Activated T-helper 1 cell treated with anti-CD3 and anti-CD28 coated beads, Interleukin-12 subunit alpha, Interleukin-12 subunit beta, Interleukin-2, Interleukin-4 antibody, amounts not matched to agents 30 ng/mL and 10 ng/mL and 1 ng/mL, durations not matched to agents 14 hours and 24 hours and 36 hours (primary cell): ENCODE measurements at places on chromosomes 5 and 9.

DNA sequence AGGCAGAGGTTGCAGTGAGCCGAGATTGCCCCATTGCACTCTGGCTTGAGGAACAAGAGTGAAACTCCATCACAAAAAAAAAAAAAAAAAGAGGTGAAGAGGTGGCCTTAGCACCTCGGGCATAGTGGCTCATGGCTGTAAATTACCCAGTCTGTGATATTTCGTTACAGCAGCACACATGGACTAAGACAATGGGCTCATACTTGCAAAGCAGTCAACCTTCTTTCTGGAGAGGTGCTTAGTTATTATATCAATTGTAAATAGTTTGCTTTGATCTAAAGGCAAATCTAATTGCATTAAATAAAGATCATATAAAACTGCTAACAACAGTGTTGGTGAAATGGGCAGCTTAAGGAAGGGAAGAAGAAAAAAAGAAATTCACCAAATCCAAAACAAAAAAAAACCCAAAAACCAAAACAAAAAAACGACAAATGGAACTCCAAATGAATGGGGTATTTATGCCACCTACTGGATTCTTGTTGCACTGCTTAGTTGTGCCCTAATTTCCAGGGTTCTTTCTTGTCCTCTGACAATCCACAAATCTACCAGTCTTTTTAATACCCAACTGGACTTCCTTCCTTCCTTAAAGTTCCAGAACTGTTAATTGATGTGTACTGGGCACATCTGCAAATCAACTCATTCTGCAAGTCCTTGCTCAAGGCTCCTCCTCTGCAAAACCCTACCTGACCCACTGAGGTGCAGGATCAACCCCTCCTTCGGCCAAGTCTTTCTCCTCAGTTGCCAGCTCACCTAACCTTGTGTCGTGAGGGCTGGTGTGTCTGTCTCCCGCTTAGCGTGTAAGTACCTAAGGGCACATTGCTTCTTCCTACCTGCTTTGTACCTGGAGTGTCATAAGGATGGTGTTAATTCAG lies 35.0 kb upstream of the DMRT1 start:
- DNase-seq = no peak

- no peak for DNase-seq
Observed at GRCh38 chr5:172944741-172945140, 14.5 kb upstream of the RPL26L1 start.

- peak; percentile 63 for DNase-seq
Observed at GRCh38 chr9:33159777-33160127, 7.4 kb downstream of the B4GALT1 start.

- no peak for DNase-seq
Observed at GRCh38 chr5:97101189-97101910, 41.1 kb downstream of the LIX1 start.

GRCh38 chr9:108383796-108384195 lies 472.0 kb downstream of the ACTL7B start:
- DNase-seq = no peak

DNA sequence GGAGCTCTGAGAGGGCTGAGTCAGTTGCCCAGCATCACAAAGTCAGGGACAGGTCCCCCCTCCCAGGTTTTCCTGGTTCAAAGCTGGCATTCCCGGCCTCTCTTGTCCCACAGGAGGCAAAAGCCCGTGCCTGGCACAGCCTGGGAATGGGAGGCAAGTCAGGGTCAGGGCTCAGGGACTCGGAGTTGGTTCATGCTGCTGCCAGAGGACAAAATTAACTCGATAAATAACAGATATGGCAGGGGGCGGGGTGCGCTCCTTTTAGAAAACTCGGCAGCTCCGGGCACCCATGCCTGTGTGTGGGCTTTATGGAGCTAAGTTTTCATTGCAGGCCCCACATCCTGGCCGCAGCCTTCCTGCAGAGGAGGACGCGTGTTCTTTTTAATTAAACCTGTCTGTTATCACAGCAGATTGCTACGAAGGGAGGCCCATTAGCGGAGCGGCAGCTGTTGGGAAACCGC lies 62.8 kb upstream of the LMX1B start:
- no peak for DNase-seq

DNA sequence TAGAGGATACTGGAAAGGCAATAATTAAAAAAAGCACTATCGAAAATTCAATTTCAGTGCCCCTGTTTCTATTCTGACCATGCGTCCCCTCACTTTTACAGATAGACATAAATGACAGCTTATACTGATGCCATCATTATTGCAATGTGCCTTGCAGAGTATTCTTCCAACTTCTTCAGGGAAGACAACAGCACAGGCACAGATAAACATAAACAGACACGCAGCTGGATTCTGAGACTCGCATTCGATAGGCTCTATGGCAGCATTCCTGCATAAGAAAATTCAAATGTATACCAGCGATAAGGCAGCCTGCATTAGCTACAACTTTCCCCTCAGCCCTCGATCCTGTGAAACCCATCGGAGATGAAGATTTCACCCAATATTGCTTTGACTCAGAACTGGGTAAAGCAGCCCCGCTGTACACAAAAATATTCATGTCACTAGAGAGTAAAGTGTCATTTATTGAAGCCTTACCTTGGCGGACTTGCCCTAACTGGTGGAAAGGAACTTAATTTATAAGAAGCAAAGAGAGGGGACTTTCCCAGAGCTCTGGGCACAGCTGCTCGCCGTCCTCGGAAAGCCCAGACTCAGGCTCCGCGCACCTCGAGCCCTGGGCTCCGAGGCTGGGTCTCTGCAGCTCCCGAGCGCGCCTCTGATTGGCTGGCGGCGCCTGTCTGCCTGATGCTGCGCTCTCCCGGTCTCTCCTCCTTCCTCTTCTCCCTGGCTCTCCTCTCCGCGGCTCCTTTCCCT lies at the start of gene CDH18:
CDH18 (minus strand) TSS at position 589 of the 750 bp plus-strand sequence. CDS start 149,214 bp downstream, outside the sequence.
- no peak for DNase-seq

- no peak for DNase-seq
Observed at GRCh38 chr9:37455884-37456647, 9.2 kb downstream of the ZBTB5 start.

DNA sequence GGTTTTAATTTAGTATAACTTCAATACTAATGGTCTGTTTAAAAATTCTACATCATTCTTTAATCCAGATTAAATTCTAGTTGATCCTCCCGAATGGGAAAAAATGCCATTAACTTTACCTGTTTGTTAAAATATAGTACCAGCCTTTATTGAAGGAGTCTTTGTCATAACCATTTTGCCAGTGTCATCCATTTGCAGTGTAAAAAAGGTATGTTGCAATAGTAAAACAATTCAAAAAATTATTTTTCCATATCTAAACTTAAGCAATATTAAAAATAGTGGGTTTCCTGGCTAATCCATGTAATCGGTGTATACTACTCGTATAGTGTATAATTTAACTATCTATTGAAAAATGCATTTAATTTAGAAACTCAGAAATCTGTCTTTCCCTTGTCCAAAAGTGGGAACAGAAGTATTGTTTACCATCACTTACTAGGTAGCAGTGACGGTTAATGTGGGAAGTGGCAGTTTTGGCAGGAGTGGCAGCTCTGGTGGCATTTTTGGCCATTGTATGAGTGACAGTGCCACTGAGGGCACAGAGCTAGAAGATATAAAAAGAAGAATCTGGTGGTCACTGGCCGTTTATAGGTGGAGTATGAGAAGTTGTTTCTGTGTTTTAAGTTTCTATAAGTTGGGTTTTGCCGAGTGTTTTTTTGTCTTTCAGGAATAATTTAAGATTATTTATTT lies 1.9 kb downstream of the AP3S1 start:
- DNase-seq = no peak

GRCh38 chr5:116543501-116543900 lies 31.1 kb downstream of the SEMA6A start:
- DNase-seq = no peak

- DNase-seq = no peak
Observed at GRCh38 chr9:34744295-34745221, 34.6 kb upstream of the CCL21 start.

GRCh38 chr5:36482812-36483211 lies 123.6 kb upstream of the SLC1A3 start:
- DNase-seq = no peak

GRCh38 chr9:12060067-12060466 lies 633.1 kb upstream of the TYRP1 start:
- no peak for DNase-seq

DNA sequence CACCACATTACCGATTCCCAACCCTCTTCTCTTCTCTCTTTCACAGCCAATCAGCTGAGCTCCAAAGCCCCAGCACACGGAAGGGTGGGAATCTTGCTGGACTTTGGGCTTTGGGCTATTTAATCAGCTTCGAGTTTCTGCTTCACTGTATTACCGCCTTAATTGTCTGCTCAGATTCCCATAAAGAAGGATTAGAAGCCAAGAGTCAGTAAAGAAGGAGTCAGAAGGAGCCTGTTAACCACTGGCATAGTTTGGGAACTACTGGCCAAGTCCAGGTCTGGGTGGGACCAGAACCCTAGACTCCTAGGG lies 4.4 kb downstream of the SPRY4 start:
- no peak for DNase-seq

DNA sequence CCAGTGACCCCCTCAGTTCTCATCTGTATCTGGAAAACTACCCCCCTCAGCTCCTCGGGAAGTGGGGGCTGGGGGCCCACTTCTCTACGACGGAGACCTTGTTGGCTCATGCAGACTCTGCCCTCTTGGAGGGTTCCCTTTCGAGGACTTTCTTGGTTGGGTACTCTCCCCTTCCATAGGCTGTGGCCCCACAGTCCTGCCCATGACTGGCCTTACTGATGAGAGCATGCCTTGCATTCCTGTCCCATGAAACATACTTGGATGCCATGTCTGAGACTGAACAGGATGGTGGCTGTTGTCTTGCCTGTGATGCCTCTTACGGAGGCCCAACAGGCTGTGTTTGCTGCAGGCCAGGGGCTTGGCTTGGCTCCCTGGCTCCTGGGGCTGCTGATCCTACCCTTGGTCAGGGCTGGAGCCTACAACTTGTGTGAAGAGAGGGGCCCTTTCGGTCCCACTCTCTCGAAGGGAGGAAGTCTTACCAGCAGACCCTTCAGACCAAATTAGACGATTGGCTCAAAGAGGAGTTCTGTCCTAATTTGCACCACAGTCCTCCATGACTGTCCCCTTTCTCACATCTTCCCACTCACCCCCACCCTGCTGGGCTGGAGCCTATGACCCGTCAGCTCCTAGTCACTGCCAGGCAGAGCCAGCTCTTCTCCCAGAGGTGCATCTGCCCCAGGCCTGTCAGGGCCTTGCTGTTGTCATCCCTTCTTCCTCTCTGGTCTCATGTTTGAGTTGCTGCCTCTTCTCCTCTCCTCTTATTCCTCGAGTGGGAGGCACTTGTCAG lies 109.9 kb downstream of the CACNA1B start:
- DNase-seq = no peak
